Nephron progenitor cell (in vitro differentiated cells): ENCODE measurements at places on chromosomes 1 and 21.

GRCh38 chr1:150970808-150971582 lies 3.6 kb downstream of the CERS2 start:
- DNase-seq = peak; percentile 39

- DNase-seq = no peak
Measured at GRCh38 chr1:3561702-3562101, 49.6 kb downstream of the MEGF6 start.

GRCh38 chr1:240148333-240148732 lies 56.6 kb downstream of the FMN2 start:
- DNase-seq = no peak

DNA sequence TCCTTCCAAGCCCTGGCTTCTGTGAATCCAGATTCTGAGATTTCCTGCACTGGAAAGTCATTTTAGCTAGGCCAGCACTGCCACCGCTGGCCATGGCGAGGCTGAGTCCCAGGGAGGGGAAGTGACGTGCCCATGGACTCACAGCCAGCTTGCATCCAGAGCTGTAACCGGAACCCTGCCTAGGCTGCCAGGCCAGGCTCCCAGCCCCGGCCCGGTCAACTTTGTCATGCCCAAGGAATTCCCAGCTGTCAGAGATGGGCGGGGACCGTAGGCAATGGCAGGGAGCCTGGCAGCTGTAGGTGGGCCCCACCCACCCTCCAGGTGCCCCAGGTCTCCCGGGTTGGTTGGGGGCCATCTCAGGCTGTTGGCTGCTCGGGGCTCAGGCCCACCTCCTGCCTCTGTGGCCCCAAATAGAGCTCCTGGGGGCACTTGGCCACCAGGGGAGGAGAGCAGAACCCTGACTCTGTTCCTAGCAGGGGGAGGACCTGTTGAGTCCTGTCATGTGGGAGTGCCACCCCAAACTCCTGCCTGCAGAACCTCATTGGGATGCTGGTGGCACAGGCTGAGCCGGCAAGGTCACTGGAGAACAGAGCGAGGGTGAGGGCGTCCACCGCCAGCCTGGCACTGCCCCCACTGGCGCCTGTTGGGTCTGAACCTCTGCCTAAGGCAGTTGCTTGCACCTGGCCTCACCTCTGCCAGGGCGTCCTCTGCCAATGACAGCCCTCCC lies 57.8 kb downstream of the FOXO6 start:
- no peak for DNase-seq

GRCh38 chr1:211492511-211493132 lies 660 bp upstream of the RD3 start:
- DNase-seq = no peak

- no peak for DNase-seq
Measured at GRCh38 chr1:37794372-37795339, 1.0 kb downstream of the MANEAL start.
